Bone marrow (tissue), 2 donors: ENCODE measurements at places on chromosomes 4 and X.

GRCh38 chr4:153495480-153496193 is 29.5 kb downstream of the TMEM131L start:
- DNase-seq, result no peak

DNA sequence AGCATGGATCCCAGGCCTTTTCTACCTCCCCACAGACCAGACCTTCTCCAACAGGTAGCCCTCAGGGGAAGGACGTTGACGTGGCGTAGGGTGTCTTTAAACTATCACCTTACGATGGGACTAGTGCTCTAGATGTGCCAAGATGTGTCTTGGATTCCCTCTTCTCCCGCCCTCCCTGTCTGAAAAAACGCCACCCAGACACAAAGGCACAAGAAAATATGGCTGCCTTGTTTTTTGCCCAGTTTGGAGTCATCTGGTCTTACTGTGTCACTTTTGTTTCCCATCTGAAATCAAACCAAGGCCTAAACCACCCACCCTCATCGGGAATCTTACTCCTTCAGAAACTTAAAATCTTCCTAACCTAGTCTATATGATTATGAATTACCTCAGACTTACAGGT is 235.4 kb downstream of the OR13H1 start:
- no peak for DNase-seq

- peak; percentile 26 for DNase-seq
Measured at GRCh38 chrX:155888139-155888538, 7.0 kb downstream of the VAMP7 start.

DNA sequence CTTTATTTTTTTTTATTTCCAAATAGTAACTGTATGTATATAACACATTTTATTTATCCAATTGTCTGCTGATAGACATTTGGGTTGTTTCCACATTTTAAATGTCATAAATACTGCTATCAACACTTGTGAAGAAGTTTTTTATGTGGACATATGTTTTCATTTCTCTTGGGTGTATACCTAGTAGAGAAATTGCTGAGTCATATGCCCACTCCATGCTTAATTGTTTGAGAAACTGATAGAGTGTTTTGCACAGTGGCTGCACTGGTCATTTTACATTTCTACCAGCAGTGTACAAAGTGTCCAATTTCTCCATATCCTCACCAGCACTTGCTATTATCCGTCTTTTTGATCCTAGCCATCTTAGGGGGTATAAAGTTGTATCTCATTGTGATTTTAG is 567.8 kb downstream of the GBA3 start:
- DNase-seq, result no peak

DNA sequence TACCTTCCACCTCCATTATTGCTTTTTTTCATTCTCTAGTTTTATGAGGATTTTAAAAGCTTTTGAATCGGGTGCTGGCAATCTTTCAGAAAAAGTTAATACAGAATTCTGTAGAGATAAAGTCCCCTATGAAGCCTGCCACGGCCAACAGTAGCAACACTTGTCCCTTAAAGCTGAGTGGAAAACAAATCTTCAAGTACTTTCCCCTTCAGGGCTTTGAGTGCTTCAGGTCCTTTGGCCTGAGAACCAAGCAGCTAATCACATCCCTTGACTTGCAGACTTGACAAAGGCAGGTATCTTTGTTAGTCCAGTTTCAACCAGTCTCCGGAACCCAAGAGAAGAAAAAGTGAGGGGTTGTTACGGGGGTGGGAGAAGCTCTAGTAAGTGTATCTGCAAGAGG is 144.4 kb downstream of the ATG4A start:
- no peak for DNase-seq

DNA sequence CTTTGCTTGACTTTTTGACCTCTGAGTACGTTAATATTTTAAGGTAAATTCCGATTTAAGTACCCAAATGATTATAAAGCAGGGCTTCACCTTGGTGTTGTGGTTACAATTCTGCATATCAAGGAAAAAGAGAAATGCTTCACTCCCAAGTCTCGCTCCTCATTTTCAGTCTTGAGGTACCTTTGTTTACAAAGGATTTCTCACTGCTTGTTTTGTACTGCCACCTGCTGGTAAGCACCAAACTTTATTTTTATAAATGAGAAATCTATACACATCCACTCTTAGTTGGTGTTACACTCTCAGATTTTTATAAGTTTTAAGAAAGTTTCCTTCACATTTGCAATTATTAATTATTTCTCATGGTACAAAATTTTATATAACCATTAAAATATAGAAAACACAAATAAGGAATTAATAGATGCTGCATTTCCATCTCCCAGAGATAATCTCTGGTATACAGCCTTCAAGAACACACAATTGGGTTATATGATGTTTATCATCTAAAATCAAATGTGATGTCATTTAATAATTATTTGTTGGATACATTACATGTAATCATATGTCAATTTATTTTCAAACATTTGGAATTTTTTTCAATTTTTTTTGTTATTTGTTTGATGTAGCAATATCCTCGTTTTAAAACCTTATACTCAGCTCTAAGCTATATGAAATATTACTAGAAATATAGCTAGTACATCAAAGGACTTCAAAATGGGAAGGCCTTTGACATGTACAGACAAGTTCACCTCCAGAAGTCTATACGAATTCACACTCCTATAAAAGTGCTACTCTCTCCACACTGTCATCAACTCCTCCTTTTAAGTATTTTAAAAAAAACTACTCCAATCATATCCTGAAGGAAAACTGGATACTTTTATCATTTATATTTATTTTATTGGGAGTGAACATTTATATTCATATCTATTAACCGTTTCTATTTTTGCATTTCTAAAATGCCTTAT is 179.9 kb downstream of the KCNIP4 start:
- DNase-seq, result no peak

- DNase-seq, result no peak
Measured at GRCh38 chrX:2931612-2932011, 2.5 kb upstream of the ARSD start.

- no peak for DNase-seq
Measured at GRCh38 chr4:76430519-76431388, 4.3 kb upstream of the SHROOM3 start.

DNA sequence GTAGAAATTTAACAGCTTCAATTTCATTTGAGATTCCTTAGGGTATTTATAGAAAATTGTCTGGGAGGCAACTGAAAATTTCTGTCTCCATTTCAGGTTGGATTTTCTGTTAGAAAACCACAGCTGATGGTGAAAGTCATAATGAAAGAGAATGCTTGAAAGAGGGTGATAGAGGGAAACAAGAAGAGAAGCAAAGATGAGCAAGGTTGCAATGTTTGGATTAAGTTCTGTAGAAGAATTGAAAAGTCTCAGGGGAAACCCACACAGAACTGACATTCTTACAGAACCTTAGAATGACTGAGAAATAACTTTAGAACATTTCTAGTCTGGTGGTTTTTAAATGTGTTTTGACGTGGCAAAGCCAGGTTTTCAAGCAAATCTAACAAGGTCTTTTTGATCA is 14.7 kb downstream of the GBA3 start:
- no peak for DNase-seq

DNA sequence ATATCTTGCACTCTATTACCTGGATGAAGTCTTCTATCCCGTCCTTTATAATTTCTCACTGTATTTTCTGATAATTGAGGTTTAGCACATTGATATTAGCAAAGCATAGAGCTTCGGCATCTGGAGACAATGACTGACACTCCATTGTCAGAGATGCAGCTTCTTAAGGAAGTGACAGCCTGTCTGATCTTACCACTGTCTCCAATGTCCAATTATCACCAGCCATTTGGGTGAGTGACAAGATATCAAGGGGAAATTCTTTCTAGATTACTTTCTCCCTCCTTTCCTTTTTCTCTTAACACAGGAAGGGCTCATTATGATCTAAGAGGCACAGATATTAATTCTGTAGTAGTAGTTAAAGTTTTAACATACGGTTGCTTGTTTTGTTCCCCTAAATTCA is 86.4 kb downstream of the LDB2 start:
- DNase-seq, result no peak

DNA sequence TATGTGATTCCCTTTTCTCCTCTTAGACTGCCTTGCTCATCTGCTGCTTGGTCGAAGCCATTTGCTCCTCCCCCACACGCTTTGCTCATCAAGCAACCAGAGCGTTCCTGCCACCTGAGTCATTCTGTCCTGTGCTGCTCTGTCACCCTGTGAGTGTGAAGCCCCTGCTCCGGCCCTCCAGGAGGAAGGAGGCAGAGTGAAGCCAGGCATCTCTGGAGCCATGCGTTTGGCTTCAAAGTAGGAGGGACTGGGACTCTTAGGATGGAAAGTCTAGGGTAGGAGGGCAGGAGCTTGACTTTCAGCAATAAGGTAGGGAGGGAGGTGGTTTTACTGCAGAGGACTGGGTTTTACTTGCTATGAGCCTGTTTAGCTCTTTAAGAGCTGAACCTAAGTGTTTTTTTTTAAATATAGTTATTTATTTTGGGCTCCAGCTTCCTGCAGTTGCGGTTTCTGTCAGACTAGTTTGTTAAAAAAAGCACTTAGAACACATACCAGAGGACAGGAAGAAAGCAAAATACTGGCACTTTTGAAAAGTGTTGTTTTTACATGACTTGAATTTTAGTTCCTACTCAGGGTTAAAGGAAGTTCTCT is 63.6 kb downstream of the SPINK2 start:
- peak; percentile 13 for DNase-seq

DNA sequence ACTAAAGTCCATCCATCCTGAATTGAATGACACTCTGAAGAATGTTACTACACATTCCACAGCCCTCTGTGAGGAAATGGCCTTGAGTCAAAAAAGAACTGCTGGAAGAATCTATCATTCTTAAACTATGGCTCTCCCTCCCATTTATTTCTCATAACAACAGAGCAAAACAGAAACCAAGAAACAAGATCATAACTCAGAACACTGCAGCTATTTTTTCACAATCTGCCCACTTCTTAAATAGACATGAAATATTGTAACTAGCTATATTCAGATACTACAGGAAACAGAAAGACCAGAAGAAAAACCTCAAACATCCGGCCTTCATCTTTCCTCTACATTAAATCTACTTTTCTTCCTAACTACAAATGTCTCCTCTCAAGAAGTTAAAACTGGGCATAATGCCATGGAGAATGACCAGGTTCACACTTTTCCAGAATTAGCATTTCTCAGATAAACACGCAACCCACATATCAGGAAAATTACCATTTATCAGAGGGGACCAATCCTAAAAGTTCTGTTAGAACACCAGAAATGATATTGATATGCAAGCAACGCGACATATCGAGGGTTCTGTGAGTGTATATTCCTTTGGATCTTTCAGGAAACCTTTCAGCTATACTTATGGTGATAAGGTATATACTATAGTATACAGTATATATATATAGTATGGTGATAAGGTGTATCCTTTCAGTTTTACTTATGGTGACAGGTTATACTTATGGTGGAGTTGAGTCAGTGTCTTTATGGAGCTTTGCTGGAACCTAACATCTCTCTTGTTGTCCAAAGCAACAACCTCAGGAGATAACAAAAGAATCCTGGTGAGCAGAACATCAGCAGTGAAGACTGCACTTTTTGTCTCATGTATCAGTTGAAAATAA is 60.4 kb upstream of the IRF2 start:
- DNase-seq, result peak; percentile 84

DNA sequence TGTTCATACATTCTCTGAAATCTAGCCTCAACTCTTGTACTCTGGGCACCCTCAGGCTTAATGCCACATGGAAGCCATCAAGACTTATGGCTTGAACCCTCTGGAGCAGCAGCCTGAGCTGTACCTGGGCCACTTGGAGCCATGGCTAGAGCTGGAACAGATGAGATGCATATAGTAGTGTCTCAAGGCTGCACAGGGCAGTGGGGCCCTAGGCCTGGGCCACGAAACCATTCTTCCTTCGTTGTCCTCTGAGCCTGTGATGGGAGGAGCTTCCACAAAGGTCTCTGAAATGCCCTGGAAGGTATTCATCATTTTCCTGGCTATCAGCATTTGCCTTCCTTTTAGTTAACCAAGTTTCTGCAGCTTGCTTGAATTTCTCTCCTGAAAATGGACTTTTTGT is 1427.2 kb upstream of the PCDH10 start:
- DNase-seq, result no peak

DNA sequence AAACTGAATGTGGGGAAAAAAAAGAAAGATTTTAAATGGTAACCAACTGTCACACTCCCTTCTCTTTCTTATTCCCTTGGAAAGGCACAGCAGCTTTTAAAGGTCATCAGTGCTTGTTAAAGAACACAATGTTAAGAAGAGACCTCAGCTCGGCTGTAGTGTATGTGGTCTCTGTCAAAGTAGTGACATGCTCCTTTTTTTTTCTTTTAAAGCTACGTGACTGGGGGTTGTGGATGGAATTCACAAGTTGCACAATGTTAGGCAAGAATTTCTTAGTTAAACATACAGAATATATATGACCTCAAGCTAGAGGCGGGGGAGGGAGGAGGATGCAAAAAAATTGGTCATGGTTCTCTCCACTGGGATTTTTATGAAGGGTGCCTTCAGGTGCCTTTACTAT is 45.6 kb downstream of the OCRL start:
- no peak for DNase-seq

DNA sequence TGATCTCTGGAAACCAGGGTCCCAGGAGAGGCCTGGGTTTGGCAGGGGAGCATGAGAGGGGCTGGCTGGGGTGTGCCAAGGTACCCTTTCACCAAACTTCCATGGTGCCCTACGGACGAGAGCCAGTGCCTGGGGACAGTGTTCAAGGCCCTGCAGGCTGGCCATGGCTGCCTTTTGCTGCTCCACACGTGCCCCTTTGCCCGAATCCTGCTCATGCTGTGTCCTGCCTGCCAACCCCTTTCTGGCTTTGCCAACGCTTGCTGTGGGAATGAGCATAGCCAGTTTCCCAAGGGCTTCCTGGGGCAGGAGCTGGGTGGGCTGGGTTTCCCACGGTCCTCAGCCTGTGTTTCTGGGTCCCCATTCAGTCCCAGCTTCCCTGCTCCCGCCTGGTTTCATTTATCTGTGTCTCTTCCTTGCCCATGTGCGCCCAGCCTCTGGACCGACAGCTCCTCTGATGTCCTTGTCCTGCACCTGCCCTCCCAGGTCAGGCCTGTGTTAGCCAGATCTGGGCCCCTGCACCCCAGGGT is 17.3 kb downstream of the CPZ start:
- no peak for DNase-seq

DNA sequence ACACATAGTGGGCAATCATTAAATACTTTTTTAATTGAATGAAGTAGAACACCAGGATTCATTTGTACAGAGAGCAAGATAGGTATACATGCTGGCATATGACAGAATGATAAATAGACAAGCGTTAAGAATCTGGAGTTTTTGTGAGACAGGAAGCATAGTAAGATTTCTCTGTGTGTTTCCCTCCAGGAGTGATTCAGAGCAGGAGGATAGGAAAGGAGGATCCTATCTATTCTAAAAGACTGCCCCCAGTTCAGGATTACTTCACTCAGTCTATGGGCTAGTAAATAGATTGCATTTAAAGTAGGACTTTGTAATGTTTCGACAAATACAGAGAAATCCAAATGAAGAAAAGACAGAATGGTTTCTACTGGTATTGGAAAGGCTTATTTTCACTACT is 423.7 kb downstream of the PDGFC start:
- no peak for DNase-seq

DNA sequence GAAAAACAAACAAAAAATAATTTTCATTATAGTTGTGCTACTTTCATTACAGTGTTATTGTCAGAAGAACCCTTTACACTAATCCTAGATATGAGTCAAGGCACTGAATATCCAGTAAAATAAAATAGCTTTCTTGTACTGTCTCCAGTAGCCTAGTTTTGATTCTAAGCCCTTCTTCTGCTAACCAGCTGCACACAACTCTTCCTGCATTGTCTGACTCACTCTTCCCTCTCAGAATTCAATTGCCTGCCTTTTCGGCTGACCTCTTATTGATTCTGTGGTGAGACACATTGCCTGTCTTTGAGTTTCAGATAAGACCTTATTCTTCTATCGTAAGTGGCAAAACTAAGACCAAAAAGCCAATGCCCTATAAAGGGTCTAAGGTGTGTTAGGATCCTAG is 26.7 kb upstream of the PCDH18 start:
- no peak for DNase-seq
